ENCODE measurements at places on chromosomes 2 and 18. TPM values are rescaled to one million over a fixed set of nuclear protein-coding genes. Genes with fewer than 3 reads are reported as not detected.

Gene KCNIP3
- total RNA-seq: 1.7 TPM

- DNase-seq: no peak
Measured at GRCh38 chr18:34023471-34023870, 201.2 kb downstream of the NOL4 start.

DNA sequence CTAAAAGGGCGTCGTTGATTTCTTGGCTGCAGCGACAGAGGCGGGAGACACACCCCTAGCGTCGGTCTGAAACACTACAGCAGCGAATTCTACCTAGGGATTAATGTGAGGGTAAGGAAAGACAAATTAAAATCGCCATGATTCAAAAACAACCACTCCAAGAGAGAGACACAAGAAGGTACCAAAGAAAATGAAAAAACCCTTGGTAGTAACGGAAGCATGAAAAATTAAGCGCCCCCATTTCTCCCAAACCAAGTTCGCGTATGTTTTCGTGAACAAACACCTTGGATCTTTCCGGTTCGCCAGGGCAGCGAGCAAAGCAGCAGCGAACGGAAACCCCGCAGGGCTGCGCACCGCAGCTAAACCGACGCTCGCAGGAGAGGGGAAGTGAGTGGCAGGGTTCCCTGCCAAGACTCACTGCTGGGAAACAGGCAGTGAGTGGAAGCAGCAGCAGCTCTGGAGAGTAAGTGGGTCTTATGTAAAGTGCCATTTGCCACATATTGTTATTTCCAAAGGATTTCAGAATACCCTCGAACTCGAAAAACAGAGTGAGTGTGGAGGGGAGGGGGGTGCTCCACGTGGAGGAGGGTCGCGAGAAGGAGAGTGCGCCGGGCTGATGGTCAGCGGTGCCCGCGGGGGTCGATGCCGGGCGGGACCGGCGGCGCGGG is 1.0 kb downstream of the PPP3R1 start:
- DNase-seq: peak; percentile 75

DNA sequence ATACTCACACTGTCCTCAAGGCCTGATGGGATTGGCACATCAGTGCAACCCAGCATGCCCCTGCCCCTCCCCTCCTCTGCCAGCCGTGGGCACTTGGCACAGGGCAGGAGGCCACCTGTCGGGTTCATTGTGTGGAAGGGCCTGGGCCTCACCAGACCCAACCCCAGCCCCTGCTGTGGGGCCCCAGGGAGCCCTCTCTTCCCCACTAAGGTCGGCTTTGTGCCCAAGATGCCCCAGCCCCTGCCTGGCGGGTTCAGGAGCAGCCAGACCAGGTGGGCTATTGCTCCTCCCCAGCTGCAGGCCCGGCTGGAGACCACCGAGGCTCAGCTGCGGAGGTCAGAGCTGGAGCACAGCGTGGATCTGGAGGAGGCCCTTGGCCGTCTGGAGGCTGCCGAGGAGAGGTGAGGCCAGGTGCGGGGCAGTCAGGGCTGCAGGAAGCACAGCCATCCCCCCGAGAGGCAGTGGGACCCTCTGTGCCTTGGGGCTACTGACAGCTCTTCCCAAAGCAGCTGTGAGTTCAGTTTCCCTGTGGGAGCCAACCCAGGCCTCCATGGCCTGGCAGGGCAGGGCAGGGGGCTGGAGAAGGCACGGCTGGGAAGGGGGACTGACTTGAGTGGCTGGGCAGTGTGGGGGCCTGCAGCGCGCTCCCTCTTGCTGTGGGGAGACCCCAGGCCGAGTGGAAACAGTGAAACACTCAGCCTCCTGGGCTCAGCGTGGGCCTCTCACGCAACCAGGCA is 16.3 kb downstream of the CROCC2 start:
- no peak for DNase-seq

GRCh38 chr2:235729557-235729947 is 235.7 kb downstream of the AGAP1 start:
- no peak for DNase-seq

GRCh38 chr18:74515620-74516231 is 18.6 kb upstream of the CNDP1 start:
- no peak for DNase-seq

DNA sequence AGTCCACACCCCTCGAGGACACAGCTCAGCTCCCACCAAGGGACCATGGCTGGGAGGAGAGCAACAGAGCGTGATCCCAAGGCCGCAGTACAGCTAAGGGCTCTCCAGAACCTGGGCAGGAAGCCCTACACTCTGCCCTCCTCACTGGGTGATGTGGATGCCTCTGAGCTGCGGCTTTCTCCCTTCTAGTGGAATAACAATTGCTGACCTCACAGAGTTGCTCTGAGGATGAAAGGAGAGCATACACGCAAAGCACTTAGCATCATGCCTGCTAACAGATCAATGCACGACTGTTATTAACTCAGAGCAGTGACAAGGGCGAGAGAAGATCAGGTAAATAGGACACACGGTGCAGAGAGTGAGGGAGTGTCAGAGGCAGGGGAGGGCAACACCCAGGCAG is 74.2 kb downstream of the ZFP36L2 start:
- no peak for DNase-seq

GRCh38 chr18:32138332-32138982 is 46.8 kb downstream of the RNF138 start:
- no peak for DNase-seq

DNA sequence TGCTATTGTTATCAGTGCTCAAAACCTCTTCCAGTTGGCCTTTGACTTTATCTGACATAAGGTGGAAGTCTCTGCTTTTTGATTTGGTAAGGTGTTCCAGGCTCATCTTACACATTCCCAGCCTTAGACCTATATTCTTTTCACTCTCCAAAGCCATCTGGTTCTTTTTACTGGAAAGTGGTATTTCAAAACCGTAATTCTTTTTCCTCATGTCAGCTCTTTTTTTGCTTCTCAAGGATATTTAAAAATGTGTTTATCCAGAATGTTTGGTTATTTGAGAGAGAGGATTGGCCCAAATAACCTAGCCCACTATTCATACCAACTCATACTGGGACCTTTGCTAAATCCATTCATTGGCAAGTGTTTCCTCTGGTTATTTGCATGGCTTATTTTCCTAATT is 411.2 kb upstream of the PIK3C3 start:
- DNase-seq: no peak

DNA sequence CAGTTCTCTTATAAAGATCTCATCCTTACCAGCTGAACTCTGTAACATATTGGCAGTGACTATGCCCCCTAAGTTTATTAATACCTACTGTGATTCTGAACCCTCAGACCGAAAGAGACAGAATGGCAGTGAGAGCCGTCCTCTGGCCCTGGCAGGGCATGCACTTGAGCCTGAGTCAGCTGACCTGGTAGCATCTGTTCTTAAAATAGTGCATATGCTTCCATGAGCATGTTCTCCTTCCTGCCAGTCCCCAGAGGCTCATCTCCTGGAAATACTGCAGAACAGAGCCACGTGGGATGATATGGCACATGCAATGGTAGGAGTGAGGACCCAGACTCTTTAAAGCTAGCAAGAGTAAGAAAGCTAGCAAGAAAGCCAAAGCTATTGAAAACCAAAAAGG is 59.0 kb downstream of the RASGRP3 start:
- DNase-seq: no peak

GRCh38 chr2:84965192-84965516 is 5.8 kb upstream of the KCMF1 start:
- no peak for DNase-seq

Gene PLA2R1
- 8.3 TPM for total RNA-seq

GRCh38 chr2:219576505-219577388 is 4.6 kb downstream of the INHA start:
- no peak for DNase-seq

Gene SPHKAP
- not detected for total RNA-seq

DNA sequence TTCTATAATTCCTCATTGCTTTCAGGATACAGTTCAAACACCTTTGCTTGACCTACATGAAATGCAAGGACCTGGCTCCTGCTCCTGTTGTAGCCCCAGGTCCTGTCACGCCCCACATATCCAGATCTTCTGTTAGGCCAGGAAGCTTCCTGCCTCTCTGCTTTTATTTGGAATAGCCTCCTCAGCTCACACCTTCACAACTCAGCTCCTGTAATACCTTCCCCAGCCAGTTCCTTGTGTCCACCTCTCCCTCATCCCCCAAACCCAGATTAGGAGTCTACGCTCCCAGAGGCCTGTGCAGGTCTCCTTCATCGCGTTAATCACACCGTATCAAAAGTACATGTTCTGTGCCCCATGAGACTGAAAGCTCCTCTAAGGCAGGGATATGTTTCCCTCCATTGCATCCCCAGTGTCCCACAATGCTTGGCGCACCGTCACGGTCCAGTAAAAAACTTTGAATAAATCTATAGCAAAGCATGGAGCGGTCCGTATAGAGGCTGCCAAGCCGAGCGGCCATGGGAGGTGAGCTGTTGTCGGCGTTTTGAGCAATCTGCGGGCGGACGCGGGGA is 371 bp downstream of the MDH1B start:
- DNase-seq: no peak

- peak; percentile 26 for DNase-seq
Measured at GRCh38 chr2:75592030-75592429, 31.3 kb upstream of the EVA1A start.

Gene ERBB4
- total RNA-seq: 0.17 TPM

Gene DLGAP1
- 0.51 TPM for total RNA-seq

Gene IL37
- total RNA-seq: not detected

GRCh38 chr2:40758401-40759155 is 306.7 kb upstream of the SLC8A1 start:
- peak; percentile 12 for DNase-seq

DNA sequence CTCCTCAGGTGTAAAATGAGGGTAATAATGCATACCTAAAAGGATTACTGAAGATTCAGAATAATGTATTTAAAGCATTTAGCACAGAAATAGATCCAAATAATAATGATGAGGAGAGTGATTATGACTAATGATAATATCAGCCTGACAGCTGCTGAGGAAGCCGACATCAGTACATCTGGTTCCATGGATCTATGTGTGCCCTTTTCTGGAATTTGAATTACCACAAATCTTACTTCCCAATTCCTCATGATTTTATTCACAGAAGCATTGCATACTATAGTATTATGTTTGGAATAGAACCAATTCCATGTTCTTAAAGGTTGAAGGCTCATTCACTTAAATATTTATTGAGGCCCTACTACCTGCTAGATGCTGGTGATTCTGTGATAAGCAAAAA is 248.9 kb upstream of the THUMPD2 start:
- DNase-seq: peak; percentile 60

- no peak for DNase-seq
Measured at GRCh38 chr2:120720746-120721375, 14.8 kb upstream of the GLI2 start.

- DNase-seq: no peak
Measured at GRCh38 chr2:44010266-44010665, 14.5 kb upstream of the LRPPRC start.

- DNase-seq: peak; percentile 33
Measured at GRCh38 chr2:3476321-3476984, 42.9 kb downstream of the ADI1 start.

GRCh38 chr2:85503168-85503850 is 35.7 kb upstream of the MAT2A start:
- no peak for DNase-seq

DNA sequence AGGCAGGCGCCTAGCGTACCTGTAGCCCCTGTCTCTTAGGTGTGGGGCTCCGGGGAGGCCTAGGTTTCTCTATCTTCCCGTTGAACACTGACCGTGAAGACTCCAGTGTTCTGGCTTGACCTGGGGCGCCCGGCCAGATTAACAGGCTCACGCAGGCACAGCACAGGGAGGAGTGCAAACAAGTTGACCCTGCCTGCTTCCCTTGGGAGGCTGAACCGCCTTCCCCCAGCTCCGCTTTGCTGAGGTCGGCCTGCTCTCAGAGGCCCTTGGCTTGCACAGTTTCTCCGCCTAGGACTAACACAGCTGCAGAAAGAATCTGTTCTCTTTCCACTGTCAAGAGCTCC is 567 bp downstream of the PCYOX1 start:
- peak; percentile 13 for DNase-seq

Gene WDSUB1
- 15.2 TPM for total RNA-seq

GRCh38 chr2:119264781-119265692 is 41.4 kb downstream of the STEAP3 start:
- peak; percentile 48 for DNase-seq

Gene RIT2
- not detected for total RNA-seq

GRCh38 chr2:43047187-43047780 is 179.1 kb downstream of the ZFP36L2 start:
- DNase-seq: no peak

Gene SNTG2
- total RNA-seq: not detected

- no peak for DNase-seq
Measured at GRCh38 chr2:206432193-206433082, 10.9 kb upstream of the ADAM23 start.

GRCh38 chr2:170747921-170748320 is 22.3 kb upstream of the ERICH2 start:
- DNase-seq: peak; percentile 87

DNA sequence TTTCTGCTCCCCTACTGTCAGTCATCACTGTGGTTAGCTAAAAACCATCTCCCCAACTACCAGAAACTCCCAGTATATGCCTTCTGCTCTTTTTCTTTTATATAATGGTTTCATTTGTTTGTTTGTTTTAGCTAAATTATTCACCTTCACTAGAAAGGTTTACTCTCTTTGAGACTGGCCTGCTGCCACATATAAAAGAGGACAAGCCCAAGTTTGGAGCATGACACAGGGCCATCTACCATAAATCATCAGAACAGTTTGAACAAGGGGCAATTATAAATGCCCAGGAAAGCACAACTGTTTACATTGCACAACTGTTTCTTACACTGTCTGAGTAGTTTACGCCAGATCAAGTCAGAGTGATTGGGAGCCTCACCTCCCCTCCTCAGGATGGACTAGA is 471.0 kb upstream of the PIK3C3 start:
- DNase-seq: no peak

DNA sequence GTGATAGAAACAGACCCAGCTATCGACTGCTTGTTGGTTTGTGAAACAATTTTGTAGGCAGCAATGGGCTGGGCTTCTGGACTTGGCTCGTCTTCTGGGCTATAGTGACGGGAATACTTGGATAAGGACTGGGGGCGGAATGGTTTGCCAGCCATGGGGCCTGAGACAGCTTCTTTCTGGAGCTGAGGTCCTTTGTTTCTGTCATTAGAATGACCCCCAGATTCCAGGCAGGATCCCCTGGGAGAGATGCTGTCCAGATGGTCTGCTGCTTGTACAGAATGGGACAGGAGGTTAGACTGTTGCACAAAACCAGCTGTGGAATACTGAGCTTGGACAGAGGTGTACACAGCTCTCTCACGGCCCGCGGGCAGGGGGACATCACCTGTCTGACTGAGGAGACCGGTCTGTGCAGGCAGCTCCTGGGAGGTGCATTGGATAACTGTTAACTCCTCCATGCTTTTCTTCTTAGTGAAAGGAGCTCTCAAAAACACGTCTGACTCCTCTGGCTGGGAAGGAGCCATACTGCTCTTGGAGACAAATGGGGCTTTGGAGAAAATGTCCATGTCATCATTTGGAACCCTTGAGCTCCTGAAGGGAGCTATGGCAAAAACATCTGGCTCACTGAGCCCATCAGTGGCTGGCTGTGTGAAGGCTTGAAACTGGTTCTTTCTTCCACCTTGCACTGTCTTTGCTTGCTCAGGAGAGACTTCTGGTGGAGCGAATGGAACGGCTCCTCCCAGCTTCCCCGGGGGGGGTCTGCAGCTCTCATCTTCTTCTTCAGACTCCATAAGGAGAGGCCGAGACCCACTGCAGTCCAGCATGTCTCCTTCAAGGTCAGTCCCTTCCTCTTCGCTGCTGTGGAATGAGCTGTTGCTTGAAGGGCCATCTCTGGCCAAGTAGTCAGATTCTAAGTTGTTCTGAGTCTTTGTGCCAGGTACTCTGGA is 28.6 kb upstream of the NFU1 start:
- DNase-seq: no peak

Data from fibroblast of lung (primary cell).